NCI-H1930 (cell line): ENCODE measurements at places on chromosomes 5 and 9.

GRCh38 chr9:19469271-19469670 lies 60.5 kb downstream of the ACER2 start:
- no peak for DNase-seq

- no peak for DNase-seq
These were observed 510 bp downstream of the NOXA1 start for GRCh38 chr9:137423514-137424291.

GRCh38 chr9:83472221-83472665 lies 66.0 kb downstream of the FRMD3 start:
- DNase-seq = no peak

GRCh38 chr5:136205061-136205702 lies 12.2 kb upstream of the SMIM32 start:
- no peak for DNase-seq

GRCh38 chr5:6713274-6714225 lies at the start of gene TENT4A:
Gene TENT4A (plus strand): TSS chr5:6713432. CDS start chr5:6713984, 552 bp downstream.
- no peak for DNase-seq

DNA sequence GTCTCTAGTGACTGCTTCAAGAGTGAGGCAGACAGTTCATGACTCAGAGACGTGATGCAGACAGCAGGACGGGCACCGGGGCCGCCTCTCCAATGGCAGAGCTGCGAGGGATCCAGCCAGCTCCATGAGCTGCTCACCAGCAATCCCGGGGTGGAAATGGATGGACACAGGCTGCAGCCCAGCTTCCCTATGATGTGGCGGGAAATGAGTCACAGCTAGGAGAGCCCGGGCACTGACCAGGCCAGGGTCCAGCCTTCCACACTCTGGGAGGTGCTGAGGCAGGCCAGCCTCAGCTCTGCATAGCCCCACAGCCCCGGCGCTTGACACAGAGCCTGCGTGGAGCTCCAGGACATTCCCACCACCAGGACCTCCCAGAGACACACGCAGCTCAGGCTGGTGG lies 244.8 kb upstream of the IRX2 start:
- no peak for DNase-seq

DNA sequence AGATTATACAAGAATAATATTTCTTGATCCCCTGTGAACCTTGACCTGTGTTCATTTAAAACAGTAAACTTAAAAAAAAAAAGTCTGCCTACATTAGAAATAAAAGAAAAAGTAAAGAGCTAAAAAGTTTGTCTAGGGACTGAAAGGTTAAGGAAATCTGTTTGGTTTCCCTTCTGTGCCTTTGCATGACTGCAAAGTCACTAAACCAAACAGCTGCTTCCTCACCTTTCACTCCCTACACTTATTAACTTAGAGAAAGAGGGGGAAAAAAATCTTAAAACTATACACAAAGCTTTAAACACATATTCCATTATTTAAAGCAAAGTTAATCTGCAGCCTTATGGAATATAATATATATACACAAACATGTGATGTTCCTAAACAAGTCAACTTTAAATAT lies 65.1 kb downstream of the ZFR start:
- DNase-seq = no peak

GRCh38 chr5:96614110-96614691 lies 48.0 kb upstream of the CAST start:
- DNase-seq = peak; percentile 32

DNA sequence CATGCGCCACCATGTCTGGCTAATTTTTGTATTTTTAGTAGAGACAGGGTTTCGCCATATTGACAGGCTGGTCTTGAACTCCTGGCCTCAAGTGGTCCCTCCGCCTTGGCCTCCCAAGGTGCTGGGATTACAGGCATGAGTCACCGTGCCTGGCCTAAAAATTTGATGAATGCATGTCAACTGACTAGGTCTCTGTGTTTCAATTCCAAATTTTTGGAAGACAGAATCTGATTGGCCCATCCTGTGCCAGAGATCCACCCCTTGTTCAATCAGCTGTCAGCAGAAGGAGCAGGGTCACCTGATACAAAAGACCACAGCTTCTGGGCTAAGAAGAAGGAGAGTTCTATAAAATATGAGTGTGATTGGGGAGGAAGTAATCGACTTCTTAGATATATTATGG lies 43.5 kb upstream of the COL15A1 start:
- no peak for DNase-seq

DNA sequence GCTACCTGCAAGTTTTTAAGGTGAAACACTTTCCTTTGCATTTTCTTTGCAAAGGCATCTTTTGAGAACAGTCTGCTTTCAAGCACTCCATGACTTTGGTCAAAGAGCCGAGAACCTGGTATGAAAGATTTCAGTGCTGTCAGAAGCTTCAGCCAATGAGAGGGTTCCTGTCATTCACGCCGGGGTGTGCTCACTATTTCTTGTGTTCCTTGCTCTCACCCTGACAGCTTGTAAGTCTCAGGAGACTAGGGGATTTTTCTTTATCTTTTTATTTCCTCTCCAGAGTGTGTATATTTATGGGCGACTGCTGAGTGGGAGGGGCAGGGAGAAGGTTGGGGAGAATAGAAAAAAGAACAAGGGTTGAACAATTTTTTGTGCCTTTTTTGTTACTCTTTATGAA lies 334.0 kb downstream of the PSAT1 start:
- no peak for DNase-seq

DNA sequence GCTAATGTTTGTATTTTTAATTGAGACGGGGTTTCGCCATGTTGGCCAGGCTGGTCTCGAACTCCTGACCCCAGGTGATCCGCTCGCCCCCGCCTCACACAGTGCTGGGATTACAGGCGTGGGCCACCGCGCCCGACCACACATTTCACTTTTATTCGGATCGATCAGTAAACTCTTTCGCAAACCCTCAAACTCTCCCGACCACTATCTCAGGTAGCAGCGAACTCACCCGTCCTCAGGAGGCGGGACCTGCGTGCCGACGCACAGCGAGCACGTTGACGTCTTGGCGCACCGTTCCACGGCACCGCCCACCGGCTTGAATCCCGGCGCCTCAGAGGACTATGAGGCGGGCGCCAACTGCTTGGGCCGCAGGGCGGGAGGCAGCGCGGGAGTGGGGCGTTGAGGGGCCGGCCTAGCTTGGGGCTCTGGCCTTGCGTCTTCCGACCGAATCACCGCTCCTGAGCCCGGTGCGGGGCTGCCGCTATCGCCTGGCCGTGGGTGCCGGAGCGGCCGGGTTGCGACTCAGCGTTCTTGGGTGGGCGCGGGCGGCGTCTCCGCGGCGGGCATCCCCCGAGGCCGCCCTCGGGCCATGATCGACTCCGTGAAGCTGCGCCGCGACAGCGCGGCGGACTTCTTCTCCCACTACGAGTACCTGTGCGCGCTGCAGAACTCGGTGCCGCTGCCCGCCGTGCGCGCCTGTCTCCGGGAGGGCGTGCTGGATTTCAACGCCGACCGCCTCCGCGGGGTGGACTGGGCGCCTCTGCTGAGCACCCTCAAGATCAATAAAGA lies at the start of gene CEP78:
TSS of gene CEP78 (plus strand) at position 314 of the 789 bp plus-strand sequence. CDS start at position 590, 276 bp downstream.
- peak; percentile 84 for DNase-seq

DNA sequence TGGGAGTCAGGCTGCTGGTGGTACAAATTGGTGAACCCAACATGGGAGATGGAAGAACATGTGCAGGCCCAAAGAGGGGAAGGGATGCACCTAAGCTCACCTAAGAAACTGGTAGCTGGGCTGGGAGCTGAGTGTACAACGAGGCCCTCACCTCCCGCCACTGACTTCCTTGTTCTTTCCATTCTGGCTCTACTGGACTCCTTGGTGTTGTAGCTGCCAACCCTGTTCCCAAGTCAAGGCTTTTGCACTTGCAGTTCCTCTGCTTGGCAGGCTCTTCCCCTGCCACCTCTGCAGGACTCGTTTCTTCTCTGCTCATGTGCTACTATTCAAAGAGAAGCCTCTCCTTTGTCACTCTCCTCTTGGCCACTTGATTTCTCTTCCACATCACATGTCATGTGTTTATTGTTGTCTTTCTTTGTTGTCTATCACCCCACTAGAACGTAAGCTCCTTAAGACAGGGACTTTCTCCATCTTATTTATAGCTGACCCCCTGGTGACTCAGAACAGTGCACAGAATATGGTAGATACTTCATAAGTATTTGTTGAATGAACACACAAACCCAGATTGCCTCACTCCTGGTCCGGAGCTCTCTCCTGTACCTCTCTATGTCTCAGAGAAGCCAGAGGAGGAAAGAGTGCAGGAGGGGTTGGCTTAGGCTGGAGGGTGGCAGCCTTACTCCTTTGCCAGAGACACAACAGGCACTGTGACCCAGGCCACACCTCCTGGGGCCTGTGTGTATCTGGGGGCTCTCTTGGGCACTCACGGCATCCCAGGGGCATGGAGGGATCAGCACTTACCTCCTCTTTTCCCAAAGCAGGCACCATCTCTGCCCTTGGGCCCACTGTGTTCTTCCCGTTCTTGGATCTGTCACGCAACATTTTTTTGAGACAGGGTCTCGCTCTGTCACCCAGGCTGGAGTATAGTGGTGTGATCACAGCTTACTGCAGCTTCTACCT lies 5.2 kb upstream of the SPINK4 start:
- no peak for DNase-seq

- no peak for DNase-seq
These were observed 242.1 kb downstream of the CWC27 start for GRCh38 chr5:65010841-65011240.

GRCh38 chr9:93397661-93398373 lies 53.7 kb upstream of the FAM120A start:
- DNase-seq = no peak

GRCh38 chr5:132489871-132490483 lies 596 bp downstream of the IRF1 start:
- DNase-seq = no peak

DNA sequence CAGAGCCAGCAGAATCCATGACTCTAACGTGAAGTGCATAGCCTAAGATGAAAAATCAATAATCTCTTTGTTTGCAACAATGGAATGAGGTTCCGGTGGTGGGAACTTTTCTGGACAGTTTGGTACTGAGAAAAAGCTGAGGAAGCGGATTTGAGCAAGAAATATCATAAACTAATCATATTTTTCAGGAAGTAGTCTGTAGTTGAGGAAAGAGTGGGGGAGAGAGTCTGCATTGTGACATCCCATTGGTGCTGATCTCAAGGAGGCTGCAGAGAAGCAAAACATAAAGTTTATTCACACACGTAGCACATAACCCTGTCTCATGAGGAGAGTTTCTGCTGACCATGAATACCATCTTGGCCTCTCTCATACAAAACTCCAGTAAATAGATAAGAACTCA lies 15.8 kb upstream of the FCHO2 start:
- DNase-seq = no peak

DNA sequence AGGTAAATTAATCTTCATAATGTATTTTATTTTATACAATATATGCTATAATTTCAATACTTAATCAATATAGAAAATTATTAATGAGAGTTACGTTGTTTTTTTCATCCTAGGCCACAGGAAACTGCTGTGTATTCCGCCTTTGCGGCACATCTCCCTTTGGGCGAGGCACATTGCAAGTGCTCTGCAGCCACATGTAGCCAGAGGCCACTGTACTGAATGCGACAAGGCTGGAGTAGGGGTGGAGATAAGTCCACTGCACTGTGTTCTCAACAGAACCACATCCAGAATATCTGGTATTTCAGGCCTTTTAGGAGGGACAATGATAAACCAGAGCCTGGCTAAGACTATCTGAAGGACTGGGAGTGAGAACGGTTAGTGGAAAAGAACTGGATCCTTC lies 134.7 kb downstream of the CRB2 start:
- DNase-seq = no peak

DNA sequence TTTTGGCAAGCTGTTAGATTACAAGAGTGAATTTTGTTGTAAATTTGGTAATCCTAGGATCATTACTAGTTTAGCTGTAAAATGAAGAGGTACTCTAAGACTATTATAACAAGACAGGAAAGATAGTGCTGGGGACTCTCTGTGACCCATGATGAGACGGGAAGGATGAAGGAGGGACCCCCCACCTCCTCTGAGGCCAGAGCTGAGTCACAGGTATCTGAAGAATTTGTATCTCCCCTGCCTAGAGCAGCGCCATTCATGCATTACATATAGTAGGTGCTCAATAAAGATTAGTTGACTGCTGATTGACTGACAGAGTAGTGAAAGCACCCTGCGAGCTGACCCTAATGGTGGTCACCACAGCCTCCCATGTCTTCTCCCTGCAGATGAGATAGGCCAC lies 202.8 kb downstream of the SNX18 start:
- no peak for DNase-seq

DNA sequence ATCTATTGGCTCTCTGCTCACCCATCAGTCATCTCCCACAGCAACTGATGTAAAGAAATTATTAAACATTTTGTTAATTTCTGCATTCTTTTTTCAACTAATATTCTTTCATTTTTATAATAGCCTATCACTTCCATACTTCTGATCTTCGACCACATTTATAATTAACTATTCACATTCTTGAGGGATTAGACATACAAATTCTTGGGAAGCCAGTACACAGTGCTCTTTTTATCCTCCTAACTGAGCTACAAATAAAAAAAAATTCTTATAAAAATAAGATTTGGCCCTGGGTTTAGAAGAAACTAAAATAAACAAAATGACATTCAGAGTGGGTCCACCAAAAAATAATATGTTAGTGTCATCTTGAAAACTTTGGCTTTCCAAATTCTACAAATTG lies 103.7 kb upstream of the ITGA1 start:
- no peak for DNase-seq

DNA sequence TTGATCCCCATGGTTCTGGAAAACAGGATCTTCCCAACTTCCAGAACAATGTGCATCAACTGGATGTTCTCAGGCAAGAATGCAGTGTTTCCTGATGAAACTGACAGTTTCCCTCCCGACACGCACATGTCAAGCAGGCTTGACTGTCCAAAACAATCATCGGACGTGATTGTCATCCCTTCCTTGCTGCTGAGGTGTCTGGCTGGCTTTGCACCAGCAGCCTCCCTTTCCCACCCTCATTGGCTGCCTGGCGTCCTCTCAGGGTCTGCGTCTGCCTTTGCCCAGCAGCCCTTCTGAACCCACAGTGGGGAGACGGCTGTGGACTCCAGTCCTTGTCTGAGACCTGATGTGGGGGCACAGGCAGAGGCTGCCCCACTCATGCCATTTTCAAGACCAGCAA lies 110.8 kb downstream of the MARCHF3 start:
- no peak for DNase-seq

DNA sequence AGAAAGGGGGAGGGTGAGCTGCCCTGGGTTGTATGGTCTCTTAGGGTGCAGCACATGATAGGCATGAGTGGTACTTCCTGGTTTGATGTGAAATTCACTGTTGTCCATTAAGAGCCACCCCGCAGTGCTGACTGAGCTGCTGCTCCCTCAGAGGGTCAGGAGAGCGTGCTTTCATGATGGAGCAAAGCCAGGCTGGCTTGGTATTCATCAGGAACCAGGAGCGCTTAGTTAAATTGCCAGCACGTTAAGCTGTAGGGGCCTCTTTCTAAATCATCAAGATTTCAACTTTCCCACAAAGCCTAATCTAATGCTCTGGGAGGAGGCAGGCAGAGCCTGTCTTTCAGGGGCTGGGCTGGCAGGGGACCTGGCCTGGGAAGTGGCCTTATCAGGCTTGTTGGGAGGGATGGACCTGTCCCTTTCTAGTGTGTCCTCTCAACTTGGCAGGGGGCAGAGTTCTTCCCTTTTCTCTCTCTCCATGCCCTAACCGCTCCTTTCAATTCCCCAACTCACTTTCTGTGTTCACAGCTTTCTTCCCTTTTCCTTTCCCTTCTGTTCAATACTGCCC lies 7.9 kb downstream of the CYSTM1 start:
- DNase-seq = no peak
